ENCODE measurements at places on chromosomes 2 and 18.

DNA sequence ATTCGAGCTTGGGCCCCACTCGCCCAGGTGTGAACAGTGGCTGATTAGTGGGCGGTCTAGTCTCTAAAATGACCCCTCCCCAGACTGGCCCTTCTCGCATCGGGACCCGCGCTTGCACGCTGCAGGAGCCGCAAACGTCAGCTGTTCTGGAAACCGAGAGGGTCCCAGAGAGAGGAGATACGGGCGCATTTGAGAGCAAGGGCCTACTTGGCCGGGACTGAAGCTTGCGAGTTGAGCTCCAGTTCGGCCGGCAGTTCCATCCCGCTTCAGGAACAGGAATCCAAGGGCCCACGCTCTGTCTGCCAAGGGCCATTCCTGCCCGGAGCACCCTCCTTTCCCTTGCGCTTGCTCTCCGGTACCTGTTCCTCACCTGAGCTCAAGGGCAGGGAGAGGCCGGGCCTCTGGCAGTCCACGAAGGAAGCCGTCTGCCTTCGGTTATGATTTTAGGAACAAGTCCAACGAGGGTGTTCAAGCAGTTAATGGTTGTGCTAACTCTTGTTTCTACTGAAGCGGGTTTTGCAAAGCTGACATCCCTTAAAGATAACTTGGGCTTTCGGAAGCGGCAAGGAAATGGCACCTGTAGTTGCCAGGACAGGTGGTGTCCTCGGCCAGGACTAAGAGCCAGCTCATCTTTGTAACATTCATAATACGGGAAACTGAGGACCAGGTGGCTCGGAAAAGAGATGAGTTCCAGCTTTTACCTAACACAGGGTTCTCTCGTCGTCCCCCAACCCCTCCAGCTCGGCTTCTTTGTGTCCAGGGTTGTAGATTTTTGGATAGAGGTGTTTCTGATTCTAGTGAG lies 3.9 kb upstream of the DLX1 start:
- DNase-seq: no peak

GRCh38 chr2:180003559-180003958 lies 3.5 kb downstream of the CWC22 start:
- no peak for DNase-seq

DNA sequence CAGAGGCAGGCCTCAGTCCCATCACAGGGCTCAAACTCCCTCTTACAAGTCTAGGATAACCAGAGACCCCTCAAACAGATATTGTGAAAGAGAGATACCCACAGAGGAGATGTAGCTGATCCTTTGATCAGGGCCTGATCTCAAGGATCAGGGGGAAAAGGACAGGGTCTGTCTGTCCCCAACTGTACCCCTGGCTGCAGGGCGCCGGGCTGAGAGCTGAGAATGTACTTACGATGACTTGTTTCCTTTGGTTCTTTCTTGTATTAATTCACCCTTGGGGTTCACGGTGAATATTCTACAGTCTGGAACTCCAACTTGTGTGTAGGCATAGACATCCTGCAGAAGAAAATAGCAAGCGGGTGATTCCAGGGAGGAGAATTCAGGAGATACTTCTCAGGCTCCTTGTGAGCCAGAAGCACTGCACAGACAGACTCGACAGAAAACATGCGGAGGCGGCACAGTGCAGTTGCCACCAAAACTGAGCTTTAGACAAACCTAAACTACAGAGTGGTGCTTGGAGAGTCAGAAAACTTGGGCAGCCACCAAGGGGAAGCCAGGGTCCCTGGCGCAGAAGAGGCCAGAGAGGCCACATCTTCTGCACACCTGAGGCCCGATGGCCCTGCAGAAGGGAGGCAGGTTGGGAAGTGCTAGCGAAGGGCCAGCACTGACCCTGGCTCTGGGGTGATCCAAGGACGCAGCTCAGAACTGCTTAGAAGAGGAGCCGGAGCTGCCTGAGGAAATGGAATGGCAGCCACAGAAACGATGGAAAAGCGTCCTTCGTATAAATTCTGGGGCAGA lies 73.9 kb downstream of the EMILIN2 start:
- DNase-seq: no peak

GRCh38 chr2:2692599-2693389 lies 361.7 kb upstream of the MYT1L start:
- DNase-seq: no peak

DNA sequence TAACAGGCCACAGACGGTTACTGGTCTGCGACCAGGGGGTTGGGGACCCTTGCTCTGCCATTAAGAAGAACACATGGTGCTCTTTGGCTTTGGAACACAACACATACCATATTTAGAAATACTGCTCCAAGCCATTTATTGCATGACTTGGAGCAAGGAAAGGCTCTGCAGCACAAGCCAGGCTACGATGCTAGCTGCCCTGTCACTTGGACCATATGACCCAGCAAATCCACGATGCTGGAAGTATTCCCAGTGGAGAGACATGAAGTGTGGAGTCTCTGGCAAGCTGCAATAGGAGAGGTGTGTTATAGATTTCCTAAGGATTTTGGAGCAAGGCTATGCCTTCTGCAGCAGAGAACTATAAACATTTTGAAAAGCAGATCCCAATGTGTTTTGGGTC lies 171.2 kb downstream of the HAUS1 start:
- DNase-seq: no peak

DNA sequence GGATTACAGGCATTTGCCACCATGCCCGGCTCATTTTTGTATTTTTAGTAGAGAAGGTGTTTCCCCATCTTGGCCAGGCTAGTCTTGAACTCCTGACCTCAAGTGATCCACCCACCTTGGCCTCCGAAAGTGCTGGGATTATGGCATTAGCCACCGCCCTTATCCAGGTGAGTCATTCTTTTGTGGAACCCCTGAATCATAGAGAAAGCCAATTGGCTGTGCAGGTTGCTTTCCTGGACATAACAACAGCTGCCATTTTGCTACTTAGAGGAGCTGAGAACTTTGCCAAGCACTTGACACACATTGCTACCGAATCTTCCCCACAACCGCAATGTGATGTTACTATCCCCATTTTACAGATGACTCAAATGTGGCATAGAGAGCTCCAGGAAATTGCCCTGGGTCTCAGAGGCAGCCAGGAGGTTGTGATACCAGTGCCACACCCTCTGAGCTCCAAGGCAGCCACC lies 36.0 kb downstream of the SETBP1 start:
- no peak for DNase-seq

DNA sequence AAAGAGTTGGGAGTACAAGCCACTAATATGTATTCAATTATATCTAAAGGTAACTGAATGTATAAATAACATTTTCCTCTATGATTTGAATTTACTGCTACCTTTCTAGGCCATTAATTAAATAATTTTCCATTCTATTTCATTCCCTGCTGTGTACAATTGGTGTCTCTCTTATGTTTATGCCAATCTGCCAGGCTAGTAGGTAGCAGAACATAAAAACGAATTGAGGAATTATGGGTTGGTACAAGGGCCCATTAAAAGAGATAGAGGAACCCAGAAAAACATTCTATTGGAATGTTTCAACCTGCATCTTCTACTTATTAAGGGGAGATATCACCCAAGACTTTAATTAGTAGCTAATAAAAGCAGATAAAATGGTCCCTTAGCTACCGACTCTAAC lies 32.2 kb downstream of the AKAIN1 start:
- no peak for DNase-seq

DNA sequence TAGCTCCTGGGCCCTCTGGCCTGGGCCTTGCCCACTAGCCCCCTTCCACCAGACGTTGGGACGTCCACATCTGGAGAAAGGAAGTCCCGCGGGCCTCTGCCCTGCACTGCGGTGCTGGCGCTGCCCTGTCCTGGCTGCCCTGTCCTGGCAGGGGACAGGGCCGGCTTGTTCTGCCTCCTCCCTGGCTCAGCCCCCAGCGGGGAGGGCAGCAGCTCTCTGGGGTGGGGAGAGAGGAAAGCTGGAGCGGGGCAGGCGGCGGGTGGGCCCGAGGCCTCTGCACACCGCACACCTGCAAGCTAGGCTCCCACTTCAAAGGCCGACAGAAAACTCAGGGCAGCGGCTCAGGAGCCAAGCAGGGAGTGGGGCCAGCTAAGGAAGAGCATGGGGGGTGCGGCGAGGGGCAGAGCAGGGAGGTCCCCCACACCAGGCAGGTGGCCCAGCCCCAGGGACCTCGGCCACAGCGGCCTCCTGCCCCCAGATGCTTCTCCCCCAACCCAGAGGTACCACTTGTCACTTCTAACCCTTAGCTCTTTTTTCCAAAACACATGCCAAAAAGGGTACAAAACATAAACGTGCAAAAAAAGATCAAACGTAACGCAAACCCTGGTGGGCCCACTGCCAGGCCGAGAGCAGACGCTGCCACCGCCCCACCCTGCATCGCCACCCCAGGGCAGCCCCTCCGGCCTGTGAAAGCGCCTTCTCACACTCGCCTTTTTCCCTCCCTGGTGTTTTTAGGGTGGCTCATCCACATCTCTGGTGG lies 13.5 kb downstream of the SNED1 start:
- no peak for DNase-seq
